NCI-H2029 treated with DMSO at 0.1 percent for 48 hours (cell line): ENCODE measurements at places on chromosomes 16 and 17.
A peak's percentile ranks its signal among the peaks of the same experiment; 100 is the strongest.

DNA sequence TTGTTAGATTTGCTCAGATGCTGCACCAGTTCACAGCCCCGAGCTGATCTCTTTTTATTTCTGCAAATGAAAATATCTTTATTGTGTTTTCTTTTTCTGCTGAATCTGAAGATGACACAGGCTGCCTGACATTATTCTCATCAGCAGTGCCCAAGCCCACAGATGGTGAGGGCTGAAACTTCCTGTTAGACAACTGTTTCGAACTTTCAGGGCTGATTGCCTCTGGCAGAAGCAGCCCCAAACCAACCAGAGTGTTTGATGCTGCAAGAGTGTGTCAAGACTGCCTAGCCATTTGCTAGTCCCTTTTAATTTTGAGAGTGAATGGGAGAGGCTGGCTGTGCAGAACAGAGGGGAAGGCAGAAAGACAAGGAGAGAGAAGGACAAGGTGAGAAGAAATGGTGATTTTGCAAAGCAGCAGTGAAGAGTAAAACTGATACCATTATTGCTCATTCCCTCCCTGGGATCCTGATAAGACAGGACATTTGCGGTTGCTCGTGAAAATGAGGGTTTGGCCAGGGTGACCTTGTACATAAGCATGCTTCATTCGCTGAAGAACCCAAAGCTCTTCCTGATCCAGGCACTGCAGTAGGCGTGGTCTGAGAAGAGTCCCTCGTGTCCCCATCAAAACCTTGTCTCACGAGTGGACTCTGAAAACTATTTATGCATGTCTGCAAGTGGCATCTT is 77.2 kb downstream of the TMEM114 start:
- no peak for DNase-seq

DNA sequence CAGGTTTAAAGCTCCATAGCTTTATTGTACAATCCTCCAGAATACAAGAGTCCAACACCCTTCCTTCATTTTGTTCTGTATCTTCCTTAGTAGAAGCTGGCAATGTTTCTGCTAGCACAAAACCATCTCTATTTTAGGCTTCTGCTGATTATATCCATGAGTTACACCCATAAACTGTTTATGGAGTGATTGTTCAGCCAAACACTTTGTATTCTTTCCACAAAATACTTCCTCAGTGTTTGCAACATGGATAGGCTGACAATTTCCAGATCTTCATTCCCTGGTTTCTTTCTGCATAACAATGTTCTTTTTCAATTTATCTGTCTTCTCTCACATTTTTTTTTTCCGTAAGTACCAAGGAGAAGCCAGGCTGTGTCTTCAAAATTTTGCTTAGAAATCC is 839.9 kb upstream of the CDH8 start:
- no peak for DNase-seq

DNA sequence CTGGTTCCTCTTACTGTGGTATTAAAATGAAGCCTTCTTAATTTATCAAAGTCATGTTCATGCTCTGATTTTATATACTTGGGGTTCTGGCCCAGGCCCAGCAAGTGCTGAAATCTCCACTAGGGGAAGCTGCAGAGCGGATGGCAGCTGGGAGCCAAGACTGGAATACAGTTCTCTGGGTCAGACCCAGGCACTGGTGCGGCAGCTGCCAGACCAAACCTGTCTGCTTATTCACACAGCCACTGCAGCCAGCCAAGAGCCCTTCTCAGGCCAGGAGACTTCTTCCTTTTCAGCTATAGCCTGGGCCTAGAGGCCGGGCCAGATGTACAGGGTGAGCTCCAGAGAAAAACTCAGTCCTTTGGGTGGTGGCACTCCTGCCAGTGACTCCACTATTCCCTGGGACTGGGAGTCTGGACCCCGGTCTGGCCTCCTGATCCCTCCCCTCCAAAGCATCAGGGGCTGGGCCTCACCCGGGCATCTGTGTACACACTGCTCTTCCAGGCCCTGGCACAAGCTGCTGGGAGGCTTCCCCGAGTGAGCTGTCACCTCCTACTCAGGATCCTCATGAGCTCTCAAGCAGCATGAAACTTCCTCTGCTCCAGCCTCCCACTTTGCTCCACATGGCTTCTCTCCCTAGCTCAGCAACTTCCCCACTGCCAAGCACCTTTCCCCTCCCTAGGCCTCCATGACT is 24.4 kb downstream of the ATP6V0D1 start:
- peak; percentile 22 for DNase-seq

DNA sequence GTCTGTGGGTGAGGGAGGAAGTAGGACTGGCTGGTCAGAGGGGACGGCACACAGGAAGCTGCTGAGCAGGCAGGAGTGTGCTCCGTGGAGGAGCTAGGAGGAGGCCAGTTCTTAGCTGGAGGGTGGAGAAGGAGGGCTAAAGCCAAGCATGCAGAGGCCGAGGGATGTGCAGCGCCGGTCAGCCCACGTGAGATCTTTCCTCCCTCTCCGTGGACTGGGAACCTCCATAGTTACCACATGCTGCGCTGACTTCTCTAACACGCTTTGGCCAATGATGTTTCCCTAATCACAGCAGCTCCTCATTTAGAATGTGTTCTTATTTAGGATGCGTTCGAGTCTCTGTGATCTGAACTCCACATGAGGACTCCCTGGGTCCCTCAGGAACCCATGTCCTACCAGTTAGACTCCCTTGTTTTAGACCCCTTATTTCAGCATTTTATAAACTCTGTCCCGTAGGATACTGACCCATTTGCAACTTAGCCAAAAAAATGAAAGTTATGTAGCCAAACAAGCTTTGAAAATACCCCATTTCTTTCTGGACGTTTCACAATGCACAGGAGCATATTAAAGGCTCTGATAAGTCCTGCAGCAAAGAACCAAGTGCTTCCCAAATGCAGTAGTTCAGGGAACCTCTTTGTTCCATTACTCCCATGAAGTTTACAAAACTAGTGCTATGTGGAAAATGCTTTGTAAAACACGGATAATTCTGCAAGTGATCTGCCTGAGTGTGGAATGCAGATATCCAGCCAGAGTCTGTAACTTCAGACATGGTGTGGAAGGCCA is 51.4 kb downstream of the IRF8 start:
- DNase-seq: no peak

DNA sequence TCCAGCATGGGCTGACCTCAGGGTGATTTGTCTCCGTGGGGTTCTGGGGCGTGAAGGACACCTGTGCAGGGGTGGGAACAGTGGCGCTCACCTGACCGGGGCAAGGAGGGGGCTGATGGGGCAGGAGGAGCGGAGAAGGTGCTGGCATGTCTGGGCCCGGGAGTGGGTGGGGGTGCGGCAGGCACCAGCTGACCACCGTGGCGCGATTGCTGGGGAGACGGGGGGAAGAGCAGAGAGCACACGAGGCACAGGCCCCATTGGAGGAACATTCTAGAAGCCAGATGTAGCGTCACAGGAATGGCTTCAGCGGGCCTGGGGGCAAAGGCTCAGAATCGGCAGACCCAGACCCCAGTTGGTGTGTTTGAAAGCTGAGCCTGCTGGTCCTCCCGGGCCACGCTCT is 12.1 kb downstream of the CACNA1H start:
- DNase-seq: no peak

DNA sequence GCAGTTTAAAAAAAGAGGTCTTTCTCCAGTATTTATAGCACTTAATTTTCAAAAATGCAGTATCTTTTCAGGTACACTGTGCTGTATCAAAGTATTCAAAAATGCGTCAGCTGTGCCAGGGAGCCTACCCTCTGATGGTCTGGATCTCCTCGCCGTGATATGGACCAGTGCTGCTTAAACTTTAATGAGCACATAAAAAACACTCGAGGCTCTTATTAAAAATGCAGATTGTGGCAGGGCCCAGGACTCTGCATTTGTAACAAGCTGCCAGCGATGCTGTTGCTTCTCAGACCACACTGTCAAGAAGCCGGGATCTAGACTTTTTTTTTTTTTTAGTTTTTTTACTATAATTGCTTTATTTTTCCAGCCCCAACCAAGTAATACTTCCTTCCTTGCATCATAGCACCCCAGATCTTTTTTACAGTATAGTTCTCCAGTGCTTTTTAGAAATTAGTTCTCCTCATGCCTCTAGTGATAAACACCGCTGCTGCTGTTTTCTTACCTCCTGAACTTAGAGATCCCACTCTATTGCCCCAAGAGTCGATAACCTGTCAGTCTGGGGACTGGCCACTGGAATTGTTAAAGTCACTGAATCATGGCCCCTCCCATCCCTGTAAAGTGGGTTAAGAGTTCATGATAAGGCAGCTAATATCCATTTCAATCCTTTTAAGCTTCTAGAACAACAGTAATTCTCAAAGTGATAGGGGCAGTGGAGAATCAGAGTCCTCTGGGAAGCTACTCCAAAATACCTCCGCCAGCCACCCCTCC is 1.6 kb upstream of the SMARCD2 start:
- no peak for DNase-seq

GRCh38 chr16:67248401-67249177 is at the start of gene SLC9A5:
TSS of gene SLC9A5 (plus strand) at chr16:67248979. CDS start at chr16:67249015, 36 bp downstream.
- no peak for DNase-seq

DNA sequence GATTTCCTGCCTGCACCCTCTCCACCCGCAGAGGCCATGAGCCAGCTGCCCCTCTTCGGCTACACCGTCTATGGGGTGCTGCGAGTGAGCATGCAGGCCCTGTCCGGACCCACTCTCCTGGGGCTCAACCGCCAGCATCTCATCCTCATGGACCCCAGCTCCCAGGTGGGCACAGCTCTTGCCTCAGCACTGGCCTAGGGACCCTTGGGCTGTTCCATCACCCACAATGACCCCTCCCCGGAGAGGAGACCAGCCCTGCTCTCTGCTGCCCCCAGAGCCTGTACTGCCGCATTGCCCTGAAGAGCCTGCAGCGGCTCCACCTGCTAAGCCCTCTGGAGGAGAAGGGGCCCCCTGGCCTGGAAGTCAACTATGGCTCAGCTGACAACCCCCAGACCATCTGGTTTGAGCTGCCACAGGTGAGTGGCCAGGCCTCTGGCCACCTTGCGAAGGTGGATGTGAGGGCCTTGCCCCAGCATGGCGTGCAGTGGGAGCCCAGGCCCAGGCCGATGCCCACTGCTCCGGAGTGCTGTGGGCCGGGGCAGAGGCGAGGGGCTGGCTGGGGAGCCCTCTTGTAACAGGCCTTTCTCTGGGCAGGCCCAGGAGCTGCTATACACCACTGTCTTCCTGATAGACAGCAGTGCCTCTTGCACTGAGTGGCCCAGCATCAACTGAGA is 7.3 kb upstream of the SMIM5 start:
- no peak for DNase-seq

GRCh38 chr17:66678827-66679226 is 156.1 kb upstream of the CACNG5 start:
- DNase-seq: no peak

DNA sequence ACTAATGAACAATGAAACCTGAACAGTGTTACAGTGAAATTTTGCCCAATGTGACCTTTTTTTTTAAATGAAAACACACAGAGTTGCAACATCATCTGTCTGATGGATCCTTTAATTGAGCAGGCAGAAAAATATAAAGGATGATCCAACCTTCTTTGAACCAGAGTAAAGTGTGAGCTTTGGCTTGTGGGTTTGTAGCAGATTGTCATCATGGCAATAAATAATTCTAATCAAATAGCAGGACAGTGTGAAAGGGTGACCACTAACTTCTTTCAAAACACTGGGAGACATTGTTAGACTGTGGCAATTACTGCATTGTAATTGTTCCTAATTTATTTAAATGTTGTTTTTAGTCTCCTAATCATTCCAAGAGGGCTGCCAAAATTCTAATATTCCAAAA is 197.2 kb downstream of the CHD9NB start:
- DNase-seq: no peak

DNA sequence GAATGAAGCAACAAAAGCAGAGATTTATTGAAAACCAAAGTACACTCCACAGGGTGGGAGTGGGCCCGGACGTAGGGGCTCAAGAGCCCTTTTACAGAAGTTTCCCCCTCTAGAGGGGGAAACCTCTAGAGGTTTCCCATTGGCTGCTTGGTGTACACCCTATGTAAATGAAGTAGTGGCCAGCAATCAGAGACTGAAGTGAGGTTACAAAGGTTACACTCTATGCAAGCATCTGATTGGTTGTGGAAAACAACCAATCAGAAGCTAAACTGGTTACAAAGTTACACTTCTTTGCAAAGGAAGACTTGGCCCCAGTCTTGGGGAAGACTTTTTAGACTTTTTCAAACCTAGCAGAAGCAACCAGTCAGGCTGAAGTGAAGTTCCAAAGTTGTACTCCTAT is 27.1 kb downstream of the CRAMP1 start:
- no peak for DNase-seq

DNA sequence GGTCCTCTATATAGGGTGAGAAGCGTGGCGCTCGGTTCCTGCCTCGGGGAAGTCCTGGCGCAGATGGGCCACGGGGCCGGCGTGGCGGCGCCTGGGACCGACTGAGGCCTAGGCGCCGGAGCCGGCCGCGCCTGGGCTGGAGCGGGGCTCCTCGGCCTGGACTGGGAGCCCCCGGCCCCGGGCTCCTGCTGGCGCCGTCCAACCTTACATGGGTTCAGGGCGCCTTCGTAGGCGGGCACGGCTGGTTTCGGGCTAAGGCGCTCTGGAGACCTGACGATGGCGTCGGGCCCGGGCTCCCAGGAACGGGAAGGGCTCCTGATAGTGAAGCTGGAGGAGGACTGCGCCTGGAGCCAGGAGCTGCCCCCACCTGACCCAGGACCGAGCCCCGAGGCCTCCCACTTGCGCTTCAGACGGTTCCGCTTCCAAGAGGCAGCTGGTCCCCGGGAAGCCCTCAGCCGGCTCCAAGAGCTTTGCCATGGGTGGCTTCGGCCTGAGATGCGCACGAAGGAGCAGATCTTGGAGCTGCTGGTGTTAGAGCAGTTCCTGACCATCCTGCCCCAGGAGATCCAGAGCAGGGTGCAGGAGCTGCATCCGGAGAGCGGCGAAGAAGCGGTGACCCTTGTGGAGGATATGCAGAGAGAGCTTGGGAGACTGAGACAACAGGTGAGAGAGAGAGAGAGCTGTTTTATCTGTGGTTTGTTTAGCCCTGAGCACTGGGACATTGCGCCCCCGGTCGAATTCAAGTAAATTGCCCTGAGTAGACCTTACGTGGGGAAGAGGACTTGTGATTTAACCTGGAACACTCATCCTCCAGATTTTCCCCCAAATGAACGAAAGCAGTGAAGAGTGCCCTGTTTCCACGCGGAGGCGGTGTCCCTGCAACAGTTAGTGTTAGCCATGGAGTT is 504 bp downstream of the ZNF263 start:
- no peak for DNase-seq

- DNase-seq: no peak
Observed at GRCh38 chr17:37079735-37080134, 131.0 kb downstream of the AATF start.

GRCh38 chr16:86089991-86090390 is 191.0 kb downstream of the IRF8 start:
- DNase-seq: no peak
